ENCODE measurements at places on chromosomes 11 and 22.
A peak's percentile ranks its signal among the peaks of the same experiment; 100 is the strongest.

GRCh38 chr22:43476341-43476740 lies 64.5 kb downstream of the MPPED1 start:
- no peak for DNase-seq

DNA sequence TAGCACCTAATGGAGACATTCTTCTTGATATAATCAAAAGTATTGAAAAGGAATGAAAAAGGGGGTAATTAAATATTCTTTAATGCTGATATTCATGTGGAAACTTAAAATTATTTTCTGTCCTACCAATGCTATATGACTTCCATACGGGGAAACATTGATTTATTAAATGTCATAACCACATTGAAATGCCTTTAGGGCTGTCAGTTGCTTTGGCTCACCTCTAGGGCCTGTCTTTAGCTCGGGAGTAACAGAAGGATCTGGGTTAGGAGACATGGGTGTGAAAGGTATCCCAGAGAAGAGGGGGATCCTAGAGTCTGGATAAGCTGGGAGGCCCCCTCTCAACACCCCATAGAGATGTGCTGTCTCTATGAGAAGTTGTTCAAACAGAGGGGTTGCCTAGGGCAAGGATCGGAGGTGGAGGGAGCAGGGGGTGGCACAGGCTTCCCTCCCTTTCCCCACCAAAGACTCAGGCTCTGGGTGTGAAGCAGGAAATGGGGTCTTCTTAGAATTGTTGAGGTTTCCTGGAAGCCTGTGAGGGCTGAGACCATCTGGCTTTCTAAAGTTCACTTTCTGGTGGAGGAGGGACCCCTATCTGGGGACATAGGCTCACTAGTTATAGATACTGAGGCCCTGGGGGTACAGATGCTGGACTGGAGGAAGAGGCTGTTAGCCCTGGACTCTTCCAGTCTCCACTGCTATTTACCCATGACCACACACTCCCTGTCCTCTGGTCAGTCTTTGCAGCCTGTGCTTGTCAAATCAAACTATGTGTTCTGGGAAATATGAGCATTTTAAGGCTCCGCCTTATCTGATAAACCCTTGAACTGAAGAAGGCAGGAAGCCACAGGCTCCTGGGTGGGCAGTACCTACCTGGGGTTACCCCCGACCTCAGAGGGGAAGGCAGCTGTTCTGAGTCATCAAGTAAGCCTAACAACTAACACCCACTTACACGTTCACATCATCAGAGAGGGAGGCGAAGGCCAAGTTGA lies 55.8 kb upstream of the RRAS2 start:
- DNase-seq = no peak

- DNase-seq = no peak
Observed at GRCh38 chr11:75541193-75542087, 15.7 kb upstream of the GDPD5 start.

DNA sequence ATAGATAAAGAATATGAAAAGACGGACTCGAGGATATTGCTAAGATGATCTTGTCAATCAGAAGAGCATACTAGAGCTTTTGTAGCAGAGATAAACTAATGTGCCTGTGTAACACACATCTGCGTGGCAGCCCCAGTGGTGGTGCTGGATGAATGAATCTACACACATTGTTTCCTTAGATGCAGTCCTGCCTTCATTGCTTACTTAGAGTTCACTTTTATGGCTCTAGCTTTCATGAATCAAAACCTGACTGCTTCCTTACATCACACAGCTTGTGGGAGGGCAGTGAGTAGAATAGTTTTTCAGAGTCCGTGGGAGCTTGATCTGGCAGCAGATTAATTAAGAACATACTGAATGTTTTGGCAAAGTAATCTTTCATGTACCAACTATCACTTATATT lies 83.7 kb downstream of the EXT2 start:
- DNase-seq = peak; percentile 15

GRCh38 chr22:49718396-49718795 lies 109.3 kb downstream of the BRD1 start:
- DNase-seq = no peak

DNA sequence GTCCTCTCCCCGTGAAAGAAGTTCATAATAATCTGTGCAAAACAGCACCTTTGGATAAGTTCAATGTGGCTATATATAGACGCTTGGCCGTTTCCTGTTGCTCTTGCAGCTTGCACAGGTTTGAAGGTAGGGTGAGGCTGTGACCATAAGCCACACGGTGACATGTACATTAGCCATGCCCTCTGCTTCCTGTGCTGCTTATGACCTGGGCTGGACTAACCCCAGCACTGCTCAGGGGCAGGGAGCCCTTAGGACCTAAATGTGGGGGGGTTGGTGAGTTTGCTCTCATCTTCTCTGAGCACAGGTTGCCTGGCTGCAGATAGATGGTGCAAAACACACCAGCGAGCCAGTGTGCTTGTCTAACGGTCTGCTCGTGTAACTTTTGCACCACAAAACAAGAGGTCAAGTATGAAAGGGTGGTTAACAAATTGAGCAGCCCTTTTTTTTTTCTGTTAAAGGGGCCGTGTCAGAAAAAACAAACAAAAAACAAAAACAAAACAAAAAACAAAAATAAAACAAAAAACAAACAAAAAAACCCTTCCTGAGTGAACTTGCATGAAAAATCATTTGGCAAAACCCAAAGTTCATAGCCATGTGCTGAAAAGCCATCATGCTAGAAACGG lies 37.3 kb downstream of the FLI1 start:
- DNase-seq = no peak

DNA sequence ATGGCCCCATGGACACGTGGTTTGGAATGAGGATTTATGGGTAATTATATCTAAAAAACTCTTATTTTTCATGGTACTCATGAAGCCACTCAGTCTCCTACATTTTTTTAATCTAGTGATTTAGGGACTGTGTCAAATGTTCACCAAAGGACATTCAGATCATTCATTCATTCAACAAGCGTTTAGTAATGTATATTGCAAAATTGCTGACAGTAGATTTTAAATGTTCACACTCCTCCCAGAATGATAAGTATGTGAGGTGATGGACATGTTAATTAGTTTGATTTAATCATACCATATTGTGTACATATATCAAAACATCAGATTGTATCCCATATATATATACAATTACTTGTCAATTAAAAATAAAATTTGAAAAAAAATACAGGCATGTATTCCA lies 40.8 kb upstream of the E2F8 start:
- no peak for DNase-seq

DNA sequence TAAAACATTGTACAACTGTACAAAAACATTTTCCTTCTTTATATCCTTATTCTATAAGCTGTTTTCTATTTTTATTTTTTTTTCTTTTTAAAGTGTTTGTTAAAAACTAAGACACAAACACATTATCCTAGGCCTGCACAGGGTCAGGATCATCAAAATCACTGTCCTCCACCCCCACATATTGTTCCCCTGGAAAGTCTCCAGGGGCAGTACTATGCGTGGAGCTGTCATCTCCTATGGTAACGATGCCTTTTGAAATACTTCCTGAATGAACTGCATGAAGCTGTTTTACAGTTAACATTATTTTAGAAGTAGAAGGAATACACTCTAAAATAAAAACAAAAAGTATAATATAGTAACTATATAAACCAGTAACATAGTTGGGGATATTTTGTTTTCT lies 67.2 kb downstream of the ZC3H12C start:
- no peak for DNase-seq

- no peak for DNase-seq
Observed at GRCh38 chr11:119907122-119907851, 178.3 kb upstream of the NECTIN1 start.

- no peak for DNase-seq
Observed at GRCh38 chr11:68724293-68724692, 27.0 kb downstream of the TESMIN start.

- DNase-seq = no peak
Observed at GRCh38 chr11:62708392-62708791, 916 bp downstream of the GNG3 start.

DNA sequence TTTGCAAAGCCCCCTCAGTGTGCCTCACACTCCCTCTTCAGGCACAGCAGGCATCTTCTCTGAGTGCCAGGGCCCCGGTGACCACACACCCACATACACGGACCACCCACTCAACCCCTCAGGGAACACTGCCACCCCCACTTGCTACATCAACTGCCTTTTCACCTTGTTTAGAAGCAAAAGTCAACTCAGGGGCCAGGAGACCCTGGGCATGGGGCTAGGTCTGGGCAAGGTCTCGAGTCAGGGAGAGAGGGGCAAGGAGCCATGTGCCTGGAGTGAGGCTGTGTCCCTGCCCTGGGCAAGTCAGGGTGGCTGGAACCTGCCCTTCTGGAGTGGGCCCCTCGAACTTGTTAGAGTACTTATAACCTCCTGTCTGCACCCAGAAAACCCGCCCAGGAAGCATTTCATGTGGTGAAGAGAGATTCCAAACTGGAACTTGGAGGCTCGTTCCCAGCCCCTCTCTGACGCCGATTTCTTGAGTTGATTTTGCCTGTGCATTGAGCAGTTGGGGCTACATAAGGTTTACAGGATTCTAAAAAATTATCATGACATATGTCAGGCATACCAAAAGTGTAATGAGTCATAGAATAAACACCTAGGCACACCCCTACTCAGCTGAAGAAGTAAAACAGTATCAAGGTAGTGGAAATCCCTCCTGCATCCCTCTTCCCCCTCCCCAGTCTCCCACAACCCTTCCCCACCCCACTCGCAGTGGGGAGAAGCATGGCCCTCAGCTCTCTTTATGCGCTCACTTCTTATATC lies 74.3 kb downstream of the MYEOV start:
- DNase-seq = no peak

- no peak for DNase-seq
Observed at GRCh38 chr11:47124675-47125074, 52.0 kb downstream of the ARFGAP2 start.

Data from AG08395 (cell line).